Activated T-helper 1 cell treated with Interleukin-2 at 50 U/mL for 16 hours (primary cell): ENCODE measurements at places on chromosomes 12 and 14.

GRCh38 chr12:130713581-130713991 is 2.5 kb downstream of the RIMBP2 start:
- no peak for DNase-seq

GRCh38 chr14:84225268-84225667 is 1304.7 kb upstream of the FLRT2 start:
- no peak for DNase-seq

GRCh38 chr12:53424626-53425514 is 1.2 kb downstream of the AMHR2 start:
- no peak for DNase-seq

- DNase-seq: no peak
These were observed 6.2 kb upstream of the SLC41A2 start for GRCh38 chr12:104964167-104964855.

DNA sequence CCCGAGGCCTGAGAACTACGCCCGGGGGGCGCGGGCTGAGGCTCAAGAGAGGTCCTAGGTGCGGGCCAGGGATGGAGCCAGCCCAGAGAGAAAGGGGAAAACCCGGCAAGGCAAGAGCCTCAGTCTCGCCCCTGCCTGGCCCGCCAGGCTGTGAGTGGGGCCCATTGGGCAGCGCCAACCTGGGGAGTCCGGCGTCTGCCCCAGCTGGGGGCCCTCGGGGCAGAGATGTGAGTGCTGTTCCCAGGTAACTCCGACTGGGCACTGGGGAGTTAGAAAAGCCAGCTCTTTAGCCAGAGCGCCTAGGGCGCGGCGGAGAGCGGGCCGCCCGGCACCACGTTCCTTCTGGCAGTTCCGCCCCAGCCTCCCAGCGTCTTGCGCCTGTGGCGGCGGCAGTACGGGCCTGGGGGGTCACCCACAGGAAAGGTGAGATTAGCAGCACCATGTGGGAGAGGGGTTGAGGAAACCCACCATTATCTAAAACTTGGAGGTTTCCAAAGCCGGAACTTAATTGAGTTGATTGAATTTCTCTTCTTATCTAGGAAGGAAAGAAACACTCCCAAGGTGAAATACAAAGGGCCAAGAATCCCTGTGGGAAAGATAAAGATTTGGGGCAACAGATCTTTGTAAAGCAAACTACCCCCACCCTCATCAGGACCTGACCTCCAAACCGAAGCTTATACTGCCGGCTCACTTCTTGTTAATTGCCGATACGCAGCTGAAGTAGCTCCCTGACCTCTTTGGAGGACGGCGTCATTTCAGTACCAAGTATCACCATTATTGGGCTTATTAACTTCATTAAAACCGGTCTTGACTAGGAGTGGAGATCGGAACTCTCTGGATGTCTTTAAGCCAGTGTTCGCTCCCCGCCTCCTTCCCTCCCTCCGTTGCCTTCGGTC is 11.6 kb downstream of the OTX2 start:
- no peak for DNase-seq

GRCh38 chr14:64990939-64991338 is 4.2 kb downstream of the FNTB start:
- DNase-seq: no peak

GRCh38 chr12:31057671-31058070 is 16.0 kb upstream of the DDX11 start:
- DNase-seq: no peak

DNA sequence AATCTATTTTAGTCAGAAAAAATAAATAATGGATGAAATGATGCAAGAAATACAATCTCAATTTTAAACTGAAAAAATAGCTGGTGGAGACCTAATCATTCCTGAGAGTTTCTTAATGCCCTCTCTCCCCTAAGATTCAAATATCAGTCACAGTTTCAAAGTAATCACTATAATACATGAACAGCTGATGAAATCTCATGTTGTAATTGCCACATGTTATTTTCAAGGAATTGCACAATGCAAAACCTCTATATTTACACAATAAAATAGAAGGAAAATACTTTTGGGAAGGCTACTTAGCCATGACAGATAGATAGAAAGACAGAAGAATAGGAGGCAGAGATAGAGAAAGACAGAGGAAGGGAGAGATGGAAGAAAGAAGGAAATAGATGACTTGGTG is 18.2 kb downstream of the IFNG-AS1 start:
- DNase-seq: no peak

DNA sequence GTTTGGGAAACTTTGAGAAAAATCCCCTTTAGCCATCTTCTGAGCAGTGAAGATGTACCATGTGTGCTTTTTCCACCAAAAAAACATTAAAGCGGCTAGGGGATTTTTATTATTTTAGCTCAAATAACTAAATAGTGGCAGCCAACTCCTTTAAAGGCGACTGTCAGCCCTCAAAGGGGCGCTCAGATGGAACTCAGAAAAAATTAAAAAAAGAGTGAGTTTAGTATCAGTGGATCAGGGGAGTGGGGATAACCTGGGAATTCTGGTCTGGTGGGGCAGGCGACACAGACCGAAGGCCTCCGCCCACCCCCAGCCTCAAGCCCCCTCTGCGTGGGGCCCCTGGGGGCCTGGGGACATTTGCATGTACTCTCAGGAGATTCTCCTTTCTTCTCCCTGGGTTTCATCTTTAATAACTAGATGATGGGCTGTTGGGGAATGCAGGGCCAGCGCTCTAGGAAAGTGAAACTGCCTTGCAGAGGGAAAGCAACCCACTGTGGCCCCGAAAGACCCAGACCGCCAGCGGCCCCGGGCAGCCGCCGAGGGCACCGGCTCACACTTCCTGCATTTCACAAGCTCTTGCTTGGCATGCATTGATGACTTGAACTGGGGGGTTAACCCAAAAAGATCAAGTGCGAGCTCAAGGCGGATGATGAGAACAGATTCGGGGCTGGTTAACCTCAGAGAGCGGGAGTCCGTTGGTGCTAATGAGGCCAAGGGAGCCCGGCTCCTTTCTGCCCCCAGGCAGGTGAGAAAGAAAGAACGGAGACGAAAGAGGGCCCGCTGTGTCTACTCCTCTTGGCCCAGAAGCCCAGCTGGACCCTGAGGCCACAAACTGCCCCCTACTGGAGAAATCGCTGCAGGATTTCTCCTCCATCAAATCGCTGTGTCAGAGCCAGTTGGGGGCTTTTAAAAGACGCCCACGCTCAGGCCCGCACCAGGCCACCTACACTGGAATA is 7.3 kb upstream of the BATF start:
- DNase-seq: no peak

GRCh38 chr12:47882781-47883546 is 21.8 kb downstream of the VDR start:
- no peak for DNase-seq
